ENCODE measurements at places on chromosomes 12 and 14.

- no peak for DNase-seq
These were observed 89.3 kb upstream of the RAP1B start for GRCh38 chr12:68521321-68521839.

GRCh38 chr14:53613404-53614253 lies 343.0 kb downstream of the BMP4 start:
- no peak for DNase-seq

DNA sequence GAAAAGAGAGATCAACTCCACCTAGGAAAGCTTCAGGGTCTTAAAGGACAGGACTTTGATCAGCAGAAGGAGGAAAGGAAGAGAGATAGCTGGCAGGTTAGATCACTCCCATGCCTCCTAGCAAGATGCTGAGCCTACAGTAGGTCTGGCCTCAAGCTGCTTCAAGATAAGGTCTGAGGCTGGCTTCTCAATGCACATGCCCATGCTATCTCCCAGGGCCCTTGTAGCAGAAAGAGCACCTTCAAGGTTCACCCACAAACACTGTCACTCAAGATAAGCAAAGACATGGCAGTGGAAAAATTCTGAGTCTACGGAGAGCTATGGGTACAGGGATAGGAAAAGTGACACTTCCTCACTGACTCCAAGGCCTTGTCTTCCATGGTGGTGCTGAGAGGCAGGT lies 14.3 kb downstream of the REM2 start:
- DNase-seq = no peak

DNA sequence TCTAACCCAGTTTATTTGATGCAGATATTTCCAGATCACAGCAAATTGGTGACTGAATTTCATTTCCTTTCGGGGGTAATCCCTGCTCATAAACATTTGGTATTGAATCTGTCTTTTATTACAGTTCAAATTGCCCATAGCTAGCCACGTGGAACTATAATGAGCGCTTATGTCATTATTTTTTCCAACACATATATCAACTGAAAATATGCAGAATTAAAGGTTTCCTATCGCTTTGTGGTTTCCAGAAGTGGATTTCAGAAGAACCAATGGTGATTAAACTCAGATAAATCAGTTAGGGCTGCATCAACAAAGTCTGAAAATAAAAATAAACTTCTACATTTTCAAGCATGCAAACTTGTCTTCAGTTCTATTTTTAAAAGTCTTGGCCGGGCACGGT lies 111.9 kb downstream of the PIK3C2G start:
- no peak for DNase-seq

DNA sequence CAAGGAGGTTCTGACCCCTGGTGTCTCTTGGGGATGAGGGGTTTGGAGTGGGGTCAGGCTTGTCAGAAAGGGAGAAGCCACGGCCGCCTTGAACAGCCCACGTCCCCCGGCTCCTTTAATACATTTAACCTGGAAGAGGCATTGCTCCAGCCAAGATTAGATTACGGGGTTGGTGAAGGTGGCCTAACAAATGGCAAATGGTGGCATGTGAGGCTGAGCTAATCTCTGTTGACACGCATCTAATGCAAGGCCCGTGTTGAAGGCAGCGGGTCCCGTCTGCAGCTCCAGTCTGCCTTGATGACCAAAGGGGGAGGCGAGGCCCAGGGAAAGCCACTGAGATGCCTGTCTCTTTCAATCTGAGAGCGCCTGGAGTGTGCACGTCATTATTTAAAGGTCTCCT lies 673.7 kb upstream of the TBX3 start:
- no peak for DNase-seq

GRCh38 chr12:115833704-115834103 lies 443.8 kb downstream of the MED13L start:
- no peak for DNase-seq

- DNase-seq = peak; percentile 71
These were observed 50.8 kb upstream of the ZFP36L1 start for GRCh38 chr14:68843471-68844209.

DNA sequence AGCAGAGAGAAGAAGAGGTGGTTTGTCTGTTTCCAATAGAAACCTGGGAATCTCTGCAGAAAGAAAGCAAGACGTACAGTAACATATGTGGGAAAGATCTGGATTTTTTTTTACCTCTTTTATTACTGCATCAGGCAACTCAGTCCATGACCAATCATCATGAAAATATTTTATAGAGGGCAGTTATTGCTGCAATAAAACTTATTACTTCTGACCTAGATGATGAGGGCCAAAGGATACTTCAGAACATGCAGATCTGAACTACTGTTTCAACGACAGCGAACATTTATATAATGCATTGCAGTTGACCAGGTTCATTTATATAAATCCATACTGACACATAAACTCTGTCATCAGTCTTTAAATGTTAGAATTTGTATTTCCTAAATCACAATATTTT lies 67.7 kb downstream of the STAB2 start:
- no peak for DNase-seq

- DNase-seq = no peak
These were observed 5.1 kb downstream of the PAPLN start for GRCh38 chr14:73242357-73242901.

- DNase-seq = no peak
These were observed 42.2 kb upstream of the KTN1 start for GRCh38 chr14:55537782-55538181.

DNA sequence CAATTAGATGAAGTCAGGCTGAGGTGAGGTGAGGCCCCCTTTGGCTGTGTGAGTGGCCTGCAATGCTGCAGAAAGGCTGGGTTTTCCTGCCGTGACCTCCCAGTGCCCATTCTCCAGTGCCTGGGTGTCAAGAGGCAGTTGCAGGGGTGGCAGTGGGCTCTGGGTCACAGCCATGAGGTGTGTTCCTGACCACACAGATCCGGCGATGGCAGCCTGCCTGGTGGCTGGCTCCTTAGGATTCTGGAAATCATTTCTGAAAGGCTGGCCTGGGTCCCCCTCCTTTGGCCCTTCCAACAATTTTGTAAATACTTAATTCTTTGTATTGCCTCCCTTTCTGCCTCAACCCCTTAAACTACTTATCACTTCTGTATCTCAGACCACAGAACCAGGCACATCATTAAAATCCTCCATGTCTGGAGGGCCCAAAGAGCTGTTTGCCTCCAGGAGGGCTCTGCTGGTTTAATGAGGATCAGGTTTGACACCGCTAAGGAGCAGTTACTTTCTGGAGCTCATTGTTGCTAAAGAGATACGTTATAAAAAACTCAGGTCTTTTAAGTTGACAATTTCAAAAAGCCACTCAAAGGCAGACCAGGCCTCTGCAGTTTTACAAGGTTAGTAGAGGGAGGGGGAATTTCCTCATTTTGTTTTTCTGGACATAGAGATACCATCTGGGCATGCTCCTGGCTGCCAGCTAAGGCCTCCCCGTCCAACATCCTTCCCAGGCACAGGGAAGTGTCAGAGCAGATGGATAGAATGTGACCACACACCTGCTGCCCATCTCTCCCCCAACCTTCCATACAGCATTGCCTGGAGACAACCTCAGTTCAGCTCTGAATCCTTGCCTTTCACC lies 204.4 kb downstream of the FOXN3 start:
- no peak for DNase-seq
